ENCODE measurements at places on chromosomes 3 and 15. TPM values are rescaled to one million over a fixed set of nuclear protein-coding genes. Genes with fewer than 3 reads are reported as not detected.

DNA sequence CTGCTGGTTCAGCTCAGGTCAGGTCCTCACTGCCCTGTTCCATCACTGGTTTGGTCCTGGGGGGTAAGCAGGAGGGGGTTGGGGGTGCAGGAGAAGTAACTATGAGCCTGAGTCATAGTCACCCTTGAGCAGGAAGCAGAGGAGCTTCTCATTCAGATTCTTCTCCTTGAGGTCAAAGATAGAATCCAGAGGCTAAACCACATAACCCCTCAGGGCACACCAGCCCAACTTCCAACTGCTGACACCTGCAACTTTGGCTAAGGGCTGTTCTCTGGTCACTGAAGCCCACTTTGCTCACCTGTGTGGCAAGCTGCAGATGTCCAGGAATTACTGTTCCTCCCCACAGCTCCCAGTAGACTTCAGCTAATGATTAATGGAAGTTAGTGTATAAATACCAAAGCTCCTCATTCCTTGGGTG, 48.8 kb upstream of the LRRFIP2 start:
- no peak for DNase-seq

DNA sequence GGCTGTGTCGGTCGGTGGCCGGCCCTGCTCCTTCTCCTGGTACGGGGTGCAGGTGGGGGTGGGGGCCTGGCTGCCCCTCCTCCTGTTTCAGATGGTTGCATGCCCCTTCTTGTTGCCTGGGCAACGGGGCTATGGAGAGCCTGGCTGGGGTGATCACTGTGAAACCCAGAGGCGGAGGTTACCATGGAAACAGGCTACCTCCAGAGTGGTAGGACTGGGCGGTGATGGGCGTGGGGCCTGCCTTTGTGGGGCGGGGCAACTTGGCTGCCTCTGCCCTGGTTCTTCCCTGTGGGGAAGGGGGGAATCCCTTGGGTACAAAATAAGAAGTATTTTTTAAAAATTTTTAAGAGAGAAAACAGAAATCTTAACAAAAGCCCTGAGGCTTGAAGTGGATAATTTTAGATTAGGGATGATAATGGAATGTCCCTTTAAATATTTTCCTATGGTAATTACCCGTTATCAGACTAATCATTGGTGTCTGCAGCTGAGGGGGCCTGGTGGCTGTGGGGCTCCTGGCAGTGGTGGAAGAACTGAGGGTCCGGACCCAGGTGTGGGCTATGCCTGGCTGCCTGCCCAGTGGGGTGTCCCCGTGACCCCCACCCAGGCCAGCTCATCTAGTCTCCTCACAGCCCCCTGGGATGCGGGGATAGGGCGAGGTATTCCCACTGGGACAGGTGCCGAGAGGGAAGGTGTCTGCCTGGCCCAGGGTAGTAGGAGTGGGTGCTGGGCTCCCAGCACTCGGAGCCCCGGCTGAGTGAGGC, 32.5 kb downstream of the PLXNA1 start:
- no peak for DNase-seq

GRCh38 chr3:123800362-123800682, 83.8 kb downstream of the MYLK start:
- no peak for DNase-seq

- no peak for DNase-seq
Observed at GRCh38 chr3:147404000-147404799, 2.1 kb downstream of the ZIC4 start.

- DNase-seq: no peak
Observed at GRCh38 chr3:39443530-39443929, 23.9 kb upstream of the MOBP start.

The SUSD5 gene
- not detected for total RNA-seq

The RTP3 gene
- not detected for total RNA-seq

The PLSCR4 gene
- total RNA-seq: 55.2 TPM

The GUCA1C gene
- total RNA-seq: not detected

The GOLGA8M gene
- 2.1 TPM for total RNA-seq

The LRRC3B gene
- not detected for total RNA-seq

The GATA2 gene
- 64.1 TPM for total RNA-seq

The LIPC gene
- total RNA-seq: not detected

Data from upper lobe of left lung (tissue), 6 donors.